ENCODE measurements at places on chromosomes 2 and 18. TPM values are rescaled to one million over a fixed set of nuclear protein-coding genes. Genes with fewer than 3 reads are reported as not detected.

The CYRIA gene
- 2.2 TPM for polyA plus RNA-seq

The RBKS gene
- 7.4 TPM for polyA plus RNA-seq

The PKDCC gene
- 421 TPM for polyA plus RNA-seq

The ABCB11 gene
- polyA plus RNA-seq = 0.09 TPM

The WNT10A gene
- polyA plus RNA-seq = 1.1 TPM

The CCDC85A gene
- polyA plus RNA-seq = 1.8 TPM

The HNMT gene
- polyA plus RNA-seq = 59.0 TPM

DNA sequence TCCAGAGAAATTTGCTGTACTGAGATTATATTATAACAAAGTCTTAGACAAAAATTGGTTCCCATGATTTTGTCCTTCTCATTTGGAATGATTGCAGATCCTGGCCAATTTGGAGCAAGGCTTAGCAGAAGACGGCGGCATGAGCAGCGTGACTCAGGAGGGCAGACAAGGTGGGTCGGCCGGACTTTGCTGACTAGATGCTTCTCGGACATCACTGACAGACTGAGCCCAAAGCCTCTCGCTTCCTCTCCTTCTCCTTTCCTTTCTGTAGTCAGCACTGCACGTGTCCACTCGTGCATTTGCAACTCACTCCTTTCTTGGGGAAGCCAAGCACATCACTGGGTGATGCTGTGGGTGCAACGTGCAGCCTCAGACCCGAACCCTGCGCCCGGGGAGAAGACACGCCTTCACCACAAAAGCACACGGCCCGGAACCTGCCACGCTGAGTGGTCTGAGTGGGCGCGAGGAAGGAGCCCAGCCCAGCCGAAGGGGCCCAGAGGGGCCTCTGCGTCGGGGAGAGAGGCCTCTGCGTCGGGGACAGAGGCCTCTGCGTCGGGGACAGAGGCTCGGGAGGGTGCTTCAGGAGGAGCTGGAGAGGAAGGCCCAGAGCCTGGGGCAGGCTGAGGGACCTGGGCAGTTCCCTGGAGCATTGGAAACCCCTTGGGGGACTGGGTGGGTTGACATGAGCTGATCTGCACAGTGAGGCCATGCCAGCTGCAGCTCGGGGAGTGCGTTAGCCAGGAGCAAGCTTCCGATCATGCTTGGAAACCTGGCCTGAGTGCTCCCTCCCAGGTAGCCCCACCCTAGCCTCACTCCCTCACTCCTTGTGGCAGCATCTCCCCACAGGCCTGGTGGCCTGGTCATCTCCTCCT lies 61.6 kb downstream of the ADI1 start:
- no peak for DNase-seq

DNA sequence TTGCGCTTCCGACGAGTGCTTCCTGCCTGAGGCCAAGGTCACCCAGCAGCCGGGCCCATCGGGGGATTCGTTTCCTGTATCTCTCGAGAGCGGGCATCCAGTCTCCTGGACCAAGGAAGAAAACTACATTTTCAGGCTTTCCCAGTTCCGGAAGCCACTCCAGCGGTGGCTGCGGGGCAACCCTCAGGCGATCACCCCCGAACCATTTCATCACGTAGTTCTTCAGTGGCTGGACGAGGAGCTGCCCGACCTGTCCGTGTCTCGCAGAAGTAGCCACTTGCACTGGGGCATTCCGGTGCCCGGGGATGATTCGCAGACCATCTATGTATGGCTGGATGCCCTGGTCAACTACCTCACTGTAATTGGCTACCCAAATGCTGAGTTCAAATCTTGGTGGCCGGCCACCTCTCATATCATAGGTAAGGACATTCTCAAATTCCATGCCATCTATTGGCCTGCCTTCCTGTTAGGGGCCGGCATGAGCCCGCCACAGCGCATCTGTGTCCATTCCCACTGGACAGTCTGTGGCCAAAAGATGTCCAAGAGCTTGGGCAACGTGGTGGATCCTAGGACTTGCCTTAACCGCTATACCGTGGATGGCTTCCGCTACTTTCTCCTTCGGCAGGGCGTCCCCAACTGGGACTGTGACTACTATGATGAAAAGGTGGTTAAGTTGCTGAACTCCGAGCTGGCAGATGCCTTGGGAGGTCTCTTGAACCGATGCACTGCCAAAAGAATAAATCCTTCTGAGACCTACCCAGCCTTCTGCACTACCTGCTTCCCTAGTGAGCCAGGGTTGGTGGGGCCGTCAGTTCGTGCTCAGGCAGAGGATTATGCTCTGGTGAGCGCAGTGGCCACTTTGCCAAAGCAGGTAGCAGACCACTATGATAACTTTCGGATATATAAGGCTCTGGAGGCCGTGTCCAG lies 1.0 kb downstream of the MARS2 start:
- DNase-seq = no peak

DNA sequence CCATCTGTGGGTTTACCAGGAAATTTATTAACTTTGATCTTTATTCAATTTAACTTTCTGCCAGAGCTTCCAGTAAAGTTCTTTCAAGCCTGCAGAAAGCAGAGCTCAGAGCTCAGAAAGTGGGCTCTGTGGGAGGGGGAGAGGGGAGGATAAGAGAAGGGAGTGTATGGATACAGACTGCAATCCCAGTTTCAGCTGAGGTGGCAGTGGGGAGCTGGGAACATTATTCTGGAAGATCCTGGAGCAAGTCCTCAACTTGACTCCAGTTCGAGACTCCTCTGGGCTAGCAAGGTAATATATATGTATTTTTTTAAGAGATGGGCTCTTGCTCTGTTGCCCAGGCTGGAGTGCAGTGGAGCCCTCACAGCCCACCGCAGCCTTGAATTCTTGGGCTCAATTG lies 108.9 kb upstream of the NABP1 start:
- DNase-seq = no peak

DNA sequence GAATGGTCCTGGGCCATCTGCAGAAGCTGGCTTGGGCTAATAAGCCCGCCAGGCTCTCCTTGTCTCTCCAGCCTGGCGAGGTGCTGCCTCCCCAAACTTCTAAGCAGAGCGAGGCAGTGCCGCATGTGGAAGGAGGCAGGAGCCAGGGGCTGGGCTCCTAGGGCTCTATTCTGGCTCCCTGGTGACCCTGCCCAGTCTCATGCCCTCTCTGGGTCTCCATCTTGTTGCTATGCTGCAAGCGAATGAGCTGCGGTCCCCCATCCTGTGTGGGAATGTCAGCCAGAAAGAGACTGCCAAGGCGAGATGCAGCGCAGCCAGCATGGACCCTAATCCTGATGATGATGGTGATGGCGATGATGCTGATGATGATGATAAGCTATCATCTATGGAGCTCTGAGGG lies 48.7 kb downstream of the TNS1 start:
- DNase-seq = no peak

GRCh38 chr2:101057051-101057933 lies 55.2 kb downstream of the RPL31 start:
- no peak for DNase-seq

GRCh38 chr2:219228041-219228910 lies 1.2 kb downstream of the ATG9A start:
- DNase-seq = no peak

DNA sequence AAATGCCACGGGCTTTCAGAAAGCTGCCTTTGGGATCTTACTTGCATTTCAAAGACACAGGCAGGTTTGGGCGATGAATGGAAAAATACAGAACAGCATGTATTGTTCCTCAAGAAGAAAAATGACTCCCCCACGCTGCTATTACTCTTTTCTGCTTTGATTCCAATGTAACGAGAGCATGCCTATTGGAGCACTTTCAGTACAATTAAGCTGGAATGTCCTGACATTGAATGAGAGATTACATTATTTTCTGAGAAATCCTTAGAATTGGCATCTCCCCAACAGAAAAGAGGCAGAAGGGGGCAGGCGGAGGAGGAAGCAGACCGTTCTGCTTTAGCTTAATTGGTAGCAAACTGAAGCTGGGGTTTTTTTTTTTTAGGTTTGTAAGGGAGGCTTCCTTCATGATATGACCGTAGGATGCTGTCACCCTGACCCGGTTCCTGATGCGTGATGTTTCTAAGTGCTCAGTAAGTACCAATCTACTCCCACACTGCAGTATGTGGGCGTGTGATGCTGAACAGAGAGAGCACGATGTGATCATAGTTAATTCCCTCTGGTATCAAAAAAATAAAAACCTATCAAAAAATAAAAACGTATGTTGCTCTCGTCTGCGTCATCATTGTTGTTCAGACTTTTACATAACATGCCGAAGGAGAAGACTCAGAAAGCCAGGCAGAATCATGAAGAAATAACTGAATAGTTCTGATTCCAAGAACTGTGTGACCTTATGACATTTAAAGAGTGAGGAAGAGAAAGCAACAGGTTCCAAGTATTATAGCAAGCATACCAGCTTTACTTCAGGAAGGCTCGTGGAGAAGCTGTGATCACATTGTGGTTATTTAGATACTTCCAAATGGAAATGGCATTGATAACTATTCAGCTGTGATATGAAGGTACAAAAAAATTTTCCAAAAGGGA lies 40.5 kb downstream of the LONRF2 start:
- no peak for DNase-seq

DNA sequence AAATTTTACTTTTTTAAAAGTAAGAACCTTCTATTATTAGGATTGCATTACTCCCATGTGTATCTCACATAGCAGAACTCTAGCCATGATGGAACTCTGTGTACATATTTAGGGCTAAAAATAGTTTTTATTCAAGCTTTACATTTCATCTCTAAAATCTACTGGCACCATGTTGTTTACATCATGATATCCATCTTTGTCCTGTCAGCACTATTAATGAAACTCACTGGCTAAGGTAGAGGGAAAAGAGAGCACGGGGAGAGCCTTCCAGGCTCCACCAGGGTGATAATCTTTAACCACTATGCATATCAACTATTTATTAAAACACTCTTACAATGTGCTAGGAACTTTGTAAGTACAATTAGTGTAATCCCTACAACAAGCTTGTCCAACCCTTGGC lies 34.7 kb downstream of the RAD51AP2 start:
- no peak for DNase-seq

- DNase-seq = no peak
Observed at GRCh38 chr2:73423913-73424312, 38.3 kb downstream of the ALMS1 start.

DNA sequence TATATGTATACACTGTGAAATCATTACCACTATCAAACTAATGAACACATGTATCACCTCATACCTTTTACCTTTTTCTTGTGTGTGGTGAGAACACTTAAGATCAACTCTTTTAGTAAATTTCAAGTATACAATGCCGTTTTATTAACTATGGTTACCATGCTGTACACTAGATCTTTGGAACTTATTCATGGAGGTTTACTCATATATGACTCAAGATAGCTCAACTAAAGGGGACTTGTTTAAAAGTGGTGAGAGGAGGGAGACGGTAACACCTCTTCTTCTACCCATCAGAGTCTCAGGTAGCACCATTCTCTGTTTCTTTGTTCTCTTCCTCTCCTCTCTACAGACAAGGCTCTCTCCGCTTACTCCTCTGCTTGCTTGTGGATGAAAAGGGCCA lies 36.1 kb upstream of the TMEM178A start:
- DNase-seq = no peak

DNA sequence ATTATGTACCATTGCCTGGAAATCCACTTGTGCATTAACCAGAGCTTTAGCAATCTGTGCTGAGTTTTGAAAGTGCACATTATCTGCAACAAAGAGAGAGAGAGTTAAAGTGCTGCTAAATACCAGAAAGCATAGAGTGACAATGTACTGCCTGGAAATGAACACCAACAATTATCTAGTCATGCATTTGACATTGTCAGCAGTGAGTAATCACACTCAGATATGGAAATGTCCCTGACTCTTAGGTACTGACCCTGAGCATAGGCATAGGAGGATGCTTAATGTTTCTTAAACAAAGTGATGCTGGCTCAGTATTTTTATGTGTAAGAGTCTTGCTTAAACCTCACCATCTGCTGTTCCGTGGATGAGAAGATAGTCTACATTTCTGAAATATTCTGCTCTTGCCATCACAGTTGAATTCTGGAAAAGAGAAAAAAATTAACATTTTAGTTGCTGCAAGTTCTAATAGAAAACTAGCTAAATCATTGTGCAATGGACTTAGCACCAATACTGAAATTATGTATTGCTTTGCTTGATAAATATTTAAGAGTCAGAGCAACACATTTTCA lies 20.8 kb upstream of the GCG start:
- DNase-seq = no peak

DNA sequence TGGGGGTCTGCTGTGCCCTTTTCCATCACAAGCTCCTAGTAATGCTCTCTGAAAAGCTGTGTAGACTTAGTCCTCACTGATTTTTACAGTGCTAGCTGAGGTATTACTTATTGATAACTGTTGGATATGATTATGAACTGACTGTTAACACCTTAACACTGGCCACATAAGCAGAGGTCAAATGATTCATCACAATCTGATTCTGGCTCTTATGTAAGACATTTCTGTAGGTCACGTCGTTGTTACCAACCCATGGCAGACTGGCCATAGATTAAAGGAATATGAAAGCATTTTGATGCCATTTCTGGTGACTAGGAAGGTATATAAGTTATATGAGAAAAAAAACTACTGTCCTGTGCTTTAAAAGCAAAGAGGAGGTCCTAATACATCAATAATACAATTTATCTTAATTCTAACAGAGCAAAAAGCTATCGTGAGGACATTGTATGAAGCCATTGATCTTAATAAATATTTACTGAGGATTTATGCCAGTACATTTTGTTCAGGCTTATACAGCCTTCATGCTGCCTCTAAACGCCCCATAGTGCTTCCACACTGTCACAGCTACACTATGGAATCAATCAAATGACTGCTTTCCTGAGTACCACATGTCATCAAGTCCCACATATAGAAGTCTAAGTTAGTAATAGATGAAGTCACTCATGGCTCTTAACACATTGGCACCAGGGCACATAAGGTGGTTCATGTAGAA lies 6.9 kb upstream of the RND3 start:
- DNase-seq = no peak

DNA sequence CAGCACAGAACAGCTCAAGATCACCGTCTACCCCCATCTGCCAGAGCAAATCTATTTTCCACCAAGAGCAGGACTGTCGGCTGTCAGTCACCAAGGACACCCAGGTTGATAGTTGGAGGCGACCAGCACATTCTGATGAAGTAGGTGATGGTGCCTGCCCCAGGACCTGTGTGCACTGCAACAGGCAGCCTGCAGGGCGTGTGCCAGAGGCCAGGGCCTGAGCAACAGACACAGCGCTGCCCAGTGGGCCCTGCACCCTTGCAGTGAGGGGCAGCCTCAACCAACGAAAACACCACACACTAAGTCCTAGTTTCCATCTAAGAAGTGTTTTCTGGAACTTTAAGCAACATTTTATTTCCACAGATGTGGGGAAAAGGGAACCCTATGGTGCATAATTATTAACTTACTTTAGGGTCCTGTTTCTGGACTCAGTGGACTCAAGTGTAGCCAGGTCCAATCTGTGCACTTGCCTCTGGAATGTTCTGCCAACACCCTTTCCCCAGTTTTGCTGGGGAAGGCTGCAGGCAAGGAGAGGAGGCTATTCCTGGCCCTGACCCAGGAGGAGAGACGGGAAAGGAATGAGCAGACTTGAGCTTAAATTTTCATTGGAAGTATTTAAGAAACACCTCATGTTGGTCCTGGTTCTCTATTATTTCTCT lies 61.5 kb downstream of the ADNP2 start:
- DNase-seq = no peak

- DNase-seq = no peak
Observed at GRCh38 chr18:37742436-37742835, 176.8 kb upstream of the CELF4 start.
